Left lung (tissue), 14 donors: ENCODE measurements at places on chromosomes 7 and 10. TPM values are rescaled to one million over a fixed set of nuclear protein-coding genes. Genes with fewer than 3 reads are reported as not detected.

Gene SORBS1
- total RNA-seq: 44.0 TPM

Gene GPR26
- not detected for total RNA-seq

DNA sequence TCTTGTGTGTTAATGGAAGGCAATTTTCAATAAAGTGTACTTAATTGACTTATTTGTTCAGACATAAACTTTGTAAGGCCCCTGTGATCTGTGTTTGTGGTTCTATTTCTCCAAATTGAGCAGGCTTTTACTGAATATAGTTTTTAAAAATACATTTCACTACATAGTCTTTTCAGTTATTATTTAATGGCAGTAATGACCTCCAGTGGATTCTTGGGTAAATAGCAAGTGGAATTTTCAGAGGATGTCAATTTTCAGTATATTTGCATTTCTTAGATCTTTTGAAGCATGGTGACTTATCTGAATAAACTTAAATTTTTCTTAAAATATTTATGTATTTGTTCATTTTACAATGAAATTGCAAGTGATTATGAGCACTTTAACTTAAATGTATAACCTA, 203.1 kb upstream of the PCLO start:
- DNase-seq: no peak

- no peak for DNase-seq
Measured at GRCh38 chr7:27245798-27246691, 3.4 kb downstream of the EVX1 start.

DNA sequence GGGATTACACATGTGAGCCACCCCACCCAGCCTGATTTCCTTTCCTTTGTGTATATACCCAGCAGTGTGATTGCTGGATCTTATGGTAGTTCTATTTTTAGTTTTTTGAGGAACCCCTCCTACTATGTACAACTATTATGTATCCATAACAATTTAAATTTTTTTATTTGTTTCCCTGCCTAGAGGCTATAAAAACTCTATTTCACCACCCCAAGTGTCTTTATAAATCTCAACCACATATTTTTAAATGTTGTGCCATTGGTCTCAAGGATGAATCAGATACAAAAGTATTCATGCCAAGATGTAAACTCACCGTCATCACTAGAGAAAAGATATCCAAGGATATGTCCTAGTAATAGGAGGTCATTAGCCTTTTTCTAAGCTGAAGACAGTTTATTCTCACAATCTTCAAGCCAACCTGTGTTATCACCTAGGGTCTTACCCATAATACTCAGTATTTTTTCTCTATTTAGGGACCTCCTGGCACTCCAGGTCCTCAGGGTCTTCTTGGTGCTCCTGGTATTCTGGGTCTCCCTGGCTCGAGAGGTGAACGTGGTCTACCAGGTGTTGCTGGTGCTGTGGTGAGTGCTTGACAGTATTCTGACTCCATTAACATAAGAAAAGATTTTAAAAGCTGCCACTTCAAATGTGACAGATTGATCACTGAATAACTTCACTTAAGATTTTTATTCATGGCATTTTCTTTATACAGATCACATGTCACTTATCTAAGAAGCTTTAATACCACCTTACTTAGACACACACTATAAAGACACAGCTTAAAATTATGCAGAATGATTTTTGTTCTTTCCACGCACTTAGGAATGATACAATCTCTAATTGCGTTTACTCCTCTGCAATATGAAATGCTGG, 29.4 kb downstream of the COL1A2 start:
- DNase-seq: no peak
